Smooth muscle cell of the brain vasculature (primary cell): ENCODE measurements at places on chromosomes 5 and 9.
A peak's percentile ranks its signal among the peaks of the same experiment; 100 is the strongest.

DNA sequence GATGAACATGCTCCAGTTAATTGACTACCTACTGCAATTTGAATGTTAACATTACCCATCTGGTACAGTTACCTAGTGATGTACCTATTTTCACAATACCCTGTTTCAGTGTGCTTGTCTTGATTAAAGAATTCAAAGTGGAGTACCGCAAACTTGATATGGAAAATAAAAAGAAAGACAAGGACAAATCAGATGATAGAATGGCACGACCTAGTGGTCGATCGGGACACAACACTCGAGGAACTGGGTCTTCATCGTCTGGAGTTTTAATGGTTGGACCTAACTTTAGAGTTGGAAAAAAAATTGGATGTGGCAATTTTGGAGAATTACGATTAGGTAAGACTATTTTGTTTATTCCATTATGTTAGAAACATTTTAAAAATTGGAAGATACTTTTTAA is 33.5 kb downstream of the CSNK1G3 start:
- no peak for DNase-seq

DNA sequence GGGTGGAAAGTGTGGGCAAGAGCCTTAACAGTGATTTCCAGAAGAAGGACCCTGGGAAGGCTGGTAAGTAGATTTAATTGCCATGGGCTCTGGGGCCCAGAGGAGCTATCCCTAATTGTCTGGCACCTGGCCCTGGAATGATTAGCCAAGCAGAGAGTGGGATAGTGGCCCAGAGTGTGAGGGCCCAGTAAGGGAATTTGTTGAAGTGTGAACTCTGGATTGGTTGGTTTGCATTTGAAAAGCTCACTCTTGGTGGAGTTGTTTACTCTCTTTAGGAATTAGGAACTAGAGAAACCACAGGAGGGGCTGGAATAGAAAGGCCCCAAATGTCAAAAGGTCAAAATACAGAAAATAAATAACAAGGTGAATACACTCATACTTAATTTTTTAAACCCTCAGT is 207.1 kb downstream of the GABRG2 start:
- no peak for DNase-seq

DNA sequence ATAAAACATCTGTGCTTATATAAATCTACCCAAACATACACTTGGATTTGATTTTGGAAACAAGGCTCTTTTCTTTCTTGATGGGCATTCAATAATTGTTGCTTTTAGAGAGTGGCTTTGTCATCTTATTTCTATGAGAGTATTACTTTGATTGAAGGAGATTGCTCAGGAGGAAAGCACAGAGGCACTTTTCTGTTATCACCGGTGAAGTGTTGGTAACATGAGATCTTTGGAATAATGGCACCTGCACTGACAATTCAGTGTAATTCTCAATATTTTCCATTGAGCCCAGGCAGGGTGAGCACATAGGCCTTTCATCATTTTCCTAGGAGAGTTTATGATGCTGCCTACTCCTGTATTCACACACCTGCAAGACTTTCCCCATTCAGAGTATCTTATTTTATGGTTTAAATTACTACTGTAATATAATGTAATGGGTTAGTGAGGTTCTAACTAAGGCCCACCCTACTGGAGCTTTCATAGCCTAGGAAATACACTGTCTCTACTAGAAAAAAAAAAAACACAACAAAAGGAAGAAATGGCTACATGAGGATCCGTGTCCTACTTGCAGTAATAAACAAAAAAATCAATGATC is 244.3 kb downstream of the DENND1A start:
- no peak for DNase-seq

DNA sequence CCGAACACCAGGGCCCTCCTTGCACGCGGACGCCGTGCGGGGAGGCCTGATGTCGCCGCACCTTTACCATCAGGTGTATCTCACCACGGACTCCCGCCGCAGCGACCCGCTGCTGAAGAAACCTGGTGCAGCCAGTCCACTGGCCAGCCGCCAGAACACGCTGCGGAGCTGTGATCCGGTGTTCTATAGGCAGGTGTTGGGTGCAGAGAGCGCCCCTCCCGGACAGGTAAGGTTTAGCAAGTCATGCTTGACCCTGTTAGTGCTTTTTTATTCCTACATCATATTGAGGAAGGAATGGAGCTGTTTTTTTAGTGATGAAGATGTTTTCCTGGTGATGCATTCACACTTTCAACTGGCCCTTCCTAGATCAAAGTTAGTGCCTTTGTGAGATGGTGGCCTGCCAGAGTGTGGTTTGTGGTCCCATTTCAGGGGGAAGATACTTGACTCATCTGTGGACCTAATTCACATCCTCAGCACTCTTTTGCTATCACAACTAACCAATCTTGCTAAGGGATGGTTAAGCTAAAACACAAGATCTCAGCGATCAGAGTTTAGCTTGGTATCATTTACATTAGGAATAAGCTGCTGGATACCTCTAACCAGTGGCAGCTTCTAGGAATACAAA is 2.7 kb downstream of the PCDHGC3 start:
- DNase-seq: no peak

GRCh38 chr5:59458321-59458720 is 435.2 kb downstream of the PDE4D start:
- no peak for DNase-seq

DNA sequence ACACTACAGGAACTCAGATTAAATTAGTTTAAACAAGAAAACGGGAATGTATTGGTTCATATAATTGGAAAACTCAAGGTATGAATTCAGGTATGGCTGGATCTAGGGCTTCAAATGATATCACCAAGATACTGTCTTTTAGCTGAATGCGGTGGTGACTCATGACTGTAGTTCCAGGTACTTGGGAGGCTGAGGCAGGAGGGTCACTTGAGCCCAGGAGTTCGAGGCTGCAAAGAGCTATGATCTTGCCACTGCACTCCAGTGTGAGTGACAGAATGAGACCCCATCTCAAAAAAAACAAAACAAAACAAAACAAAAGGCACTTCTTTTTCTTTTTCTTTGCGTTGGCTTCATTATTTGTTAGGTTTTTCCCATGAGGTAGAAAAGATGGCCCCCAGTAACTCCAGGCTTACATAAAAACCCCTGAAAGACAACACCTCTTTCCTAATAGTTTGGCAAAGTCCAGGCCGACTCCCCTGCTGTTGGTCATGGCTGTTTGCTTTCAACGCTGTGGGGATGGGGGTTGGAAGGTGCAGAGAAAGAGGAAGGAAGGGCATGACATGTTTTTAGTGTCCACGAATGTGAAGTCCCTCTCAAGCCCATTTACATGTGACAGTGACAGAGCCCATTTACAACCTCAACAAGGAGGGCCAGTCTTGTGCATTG is 39.8 kb upstream of the CRB2 start:
- no peak for DNase-seq

DNA sequence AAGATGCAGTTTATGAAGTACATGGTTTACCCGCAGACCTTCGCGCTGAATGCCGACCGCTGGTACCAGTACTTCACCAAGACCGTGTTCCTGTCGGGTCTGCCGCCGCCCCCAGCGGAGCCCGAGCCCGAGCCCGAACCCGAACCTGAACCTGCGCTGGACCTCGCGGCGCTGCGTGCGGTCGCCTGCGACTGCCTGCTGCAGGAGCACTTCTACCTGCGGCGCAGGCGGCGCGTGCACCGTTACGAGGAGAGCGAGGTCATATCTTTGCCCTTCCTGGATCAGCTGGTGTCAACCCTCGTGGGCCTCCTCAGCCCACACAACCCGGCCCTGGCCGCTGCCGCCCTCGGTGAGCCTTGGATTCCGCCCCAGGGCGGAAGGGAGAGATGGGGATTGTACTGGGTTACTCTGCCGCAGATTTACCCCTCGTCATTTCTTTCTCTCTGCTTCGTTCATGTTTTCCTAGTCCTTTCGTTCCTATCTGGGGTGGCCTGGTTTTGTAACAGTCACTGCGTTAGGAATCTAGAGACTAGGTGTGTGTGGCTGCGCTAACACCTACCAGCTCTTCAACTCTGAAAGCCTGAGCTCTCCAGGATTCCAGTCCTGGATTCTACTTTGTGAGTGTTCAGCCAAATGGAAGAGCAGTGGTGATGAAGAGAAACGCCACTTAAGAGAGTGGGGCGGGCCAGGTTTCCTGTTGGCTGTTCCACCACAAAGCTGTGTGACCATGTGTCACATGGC is 638 bp downstream of the MRPS30 start:
- peak; percentile 15 for DNase-seq

- DNase-seq: no peak
These were observed 614.7 kb downstream of the EBF1 start for GRCh38 chr5:158485047-158485446.

DNA sequence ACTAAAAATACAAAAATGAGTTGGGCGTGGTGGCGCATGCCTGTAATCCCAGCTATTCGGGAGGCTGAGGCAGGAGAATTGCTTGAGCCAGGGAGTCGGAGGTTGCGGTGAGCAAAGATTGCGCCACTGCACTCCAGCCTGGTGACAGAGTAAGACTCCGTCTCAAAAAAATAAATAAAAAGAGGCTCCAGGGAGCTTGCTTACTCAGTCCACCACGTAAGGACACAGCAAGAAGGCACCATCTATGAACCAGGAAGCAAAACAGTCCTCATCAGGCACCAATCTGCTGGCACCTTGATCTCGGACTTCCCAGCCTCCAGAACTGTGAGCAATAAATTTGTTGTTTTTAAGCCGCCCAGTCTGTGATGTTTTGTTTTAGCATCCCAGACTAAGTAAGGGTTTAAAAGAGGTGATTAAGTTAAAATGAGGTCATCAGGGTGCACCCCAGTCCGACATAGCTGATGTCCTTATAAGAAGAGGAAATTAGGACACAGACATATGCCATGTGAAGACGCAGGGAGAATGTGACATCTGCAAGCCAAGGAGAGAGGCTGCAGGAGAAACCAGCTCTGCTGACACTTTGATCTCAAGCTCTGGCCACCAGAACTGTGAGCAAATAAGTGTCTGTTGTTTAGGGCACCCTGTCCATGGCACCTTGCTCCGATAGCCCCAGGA is 45.9 kb downstream of the C9orf50 start:
- DNase-seq: no peak

DNA sequence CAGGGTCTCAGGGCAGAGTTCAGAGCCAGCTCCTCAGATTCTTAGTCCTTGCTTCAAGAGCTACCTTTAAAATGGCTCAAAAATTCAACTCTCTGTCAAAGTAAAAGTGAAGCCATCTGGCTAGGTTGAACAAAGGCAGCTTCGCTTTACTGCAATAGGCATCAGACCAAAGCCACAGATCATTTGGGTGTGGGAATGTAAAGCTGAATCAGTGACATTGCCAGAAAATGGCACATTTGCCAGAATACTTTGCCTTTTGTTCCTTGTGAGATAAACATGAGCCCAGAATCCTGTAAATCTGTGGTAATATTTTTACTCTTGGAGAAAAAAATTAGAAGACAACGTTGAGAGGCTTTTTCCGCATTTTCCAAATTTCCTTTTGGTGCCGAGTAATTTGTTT is 210.5 kb downstream of the PALM2AKAP2 start:
- DNase-seq: no peak

DNA sequence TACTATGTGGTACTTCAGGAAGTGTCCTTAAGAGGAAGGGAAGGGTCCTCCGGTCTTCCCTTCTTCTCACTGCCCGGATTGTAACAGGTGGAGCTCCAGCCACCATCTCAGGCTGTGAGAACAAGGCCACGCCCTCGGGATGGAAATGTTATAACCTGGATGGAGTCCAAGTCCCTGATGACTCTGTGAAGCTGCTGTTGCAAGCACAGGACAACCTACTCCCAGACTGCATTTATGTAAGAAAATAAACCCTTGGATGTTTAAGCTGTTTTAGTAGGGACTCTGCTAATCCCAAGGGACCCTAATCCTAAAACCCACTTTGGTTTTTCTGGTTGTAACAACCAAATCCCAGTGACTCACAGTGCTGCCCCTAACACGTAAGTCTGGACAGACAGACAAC is 221.6 kb downstream of the ACTL7B start:
- no peak for DNase-seq

DNA sequence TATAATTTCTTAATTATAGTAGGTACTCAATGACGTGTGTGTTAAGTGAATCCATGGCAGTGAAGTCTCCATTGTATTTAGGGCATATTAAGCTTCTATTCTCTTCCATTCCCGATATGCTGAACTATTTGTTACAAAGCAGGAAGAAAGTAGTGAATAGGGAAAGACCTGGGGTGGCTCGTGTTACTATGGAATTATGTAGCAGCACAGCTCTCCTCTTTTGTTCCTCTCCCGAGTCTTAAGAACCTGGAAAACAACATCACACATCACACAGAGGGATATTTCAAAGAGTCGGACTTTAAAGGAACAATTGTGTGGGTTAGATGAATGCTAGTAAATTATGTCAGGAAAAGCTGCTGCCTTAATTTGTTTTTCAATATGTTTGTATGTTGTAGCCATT is 131.8 kb downstream of the PCSK5 start:
- no peak for DNase-seq

DNA sequence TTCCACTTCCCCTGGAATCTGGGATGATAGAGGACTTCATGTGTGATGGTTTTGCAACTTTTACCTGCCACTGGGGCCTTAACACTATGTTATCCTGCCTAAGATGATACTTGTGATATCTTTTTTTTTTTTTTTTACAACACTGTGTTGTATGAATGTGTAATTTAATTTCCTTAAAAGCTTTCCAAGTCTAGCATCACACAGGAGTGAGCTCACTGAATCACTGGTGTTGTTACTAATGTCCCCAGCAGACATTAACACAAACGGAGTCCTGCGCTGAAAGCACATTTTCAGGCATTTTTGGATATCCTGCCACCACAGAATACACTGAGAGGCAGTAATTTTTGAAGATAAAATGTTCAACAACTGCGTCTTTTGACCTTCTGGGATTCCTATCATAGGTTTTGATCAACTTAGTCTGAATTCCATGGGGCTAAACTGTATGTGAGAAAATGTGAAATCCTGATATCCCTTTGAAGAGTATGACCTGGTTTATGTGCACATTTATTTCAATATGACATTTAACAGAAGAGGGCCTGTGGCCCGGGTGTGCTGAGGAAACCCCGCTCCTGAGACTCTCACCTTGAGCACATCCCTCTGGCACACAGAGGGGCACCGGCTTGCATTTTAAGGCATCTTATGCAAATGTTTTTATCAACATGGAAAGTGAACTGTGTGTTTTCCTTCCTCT is 118.0 kb downstream of the FSTL4 start:
- DNase-seq: no peak

GRCh38 chr5:102613661-102614060 is 114.9 kb upstream of the SLCO6A1 start:
- no peak for DNase-seq

DNA sequence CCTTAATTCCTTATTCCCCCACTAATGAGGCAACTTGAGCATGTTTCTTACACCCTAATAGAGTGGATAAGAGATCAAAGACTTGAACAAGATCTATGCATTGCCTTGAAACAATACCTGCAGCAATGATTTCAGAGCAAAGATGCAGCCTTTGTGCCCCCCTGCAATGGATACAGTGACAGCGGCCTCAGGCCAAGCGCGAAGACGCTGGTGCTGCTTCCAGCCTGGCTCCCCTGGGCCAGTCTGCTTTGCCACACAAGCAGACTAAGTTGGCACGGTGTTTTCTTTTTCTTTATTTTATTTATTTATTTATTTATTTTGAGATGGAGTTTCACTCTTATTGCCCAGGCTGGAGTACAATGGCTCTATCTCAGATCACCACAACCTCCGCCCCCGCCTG is 179.8 kb upstream of the S1PR3 start:
- no peak for DNase-seq

GRCh38 chr9:78601957-78602565 is 305.1 kb downstream of the PSAT1 start:
- peak; percentile 33 for DNase-seq
